ENCODE measurements at places on chromosomes 6 and 20. TPM values are rescaled to one million over a fixed set of nuclear protein-coding genes. Genes with fewer than 3 reads are reported as not detected.
A peak's percentile ranks its signal among the peaks of the same experiment; 100 is the strongest.

POM121L2 gene
- total RNA-seq: not detected

FAM209B gene
- not detected for total RNA-seq

EYA4 gene
- not detected for total RNA-seq

IL17A gene
- not detected for total RNA-seq

TP53RK gene
- total RNA-seq: 11.0 TPM

RSPH9 gene
- total RNA-seq: not detected

GRCh38 chr6:109019911-109020310 lies 74.7 kb downstream of the SESN1 start:
- no peak for DNase-seq
- peaks cover 16% of the 10 kb centered on the region for H3K4me1 ChIP-seq
- no peaks in the 10 kb centered on the region for H3K27me3 ChIP-seq
- no peak overlapping the region for H3K27ac ChIP-seq

DNA sequence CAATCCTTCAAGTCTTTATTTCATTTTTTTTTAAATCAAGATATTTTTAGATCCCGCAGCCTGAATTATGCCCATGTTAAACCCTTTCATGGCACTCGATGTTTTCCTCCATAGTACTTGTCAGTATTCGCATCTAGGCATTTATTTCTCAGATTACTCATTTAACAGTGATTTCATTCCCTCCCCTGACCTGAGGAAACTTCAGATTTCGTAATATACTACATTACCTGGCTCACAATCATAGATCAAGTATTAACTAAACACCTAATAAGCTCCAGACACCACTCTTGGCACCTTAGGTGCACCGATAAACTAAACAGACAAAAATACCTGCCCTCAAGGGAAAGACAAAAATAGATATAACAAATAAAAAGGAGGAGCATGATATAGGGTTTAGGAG lies 413.2 kb upstream of the GJE1 start:
- no peaks in the 10 kb centered on the region for H3K4me1 ChIP-seq
- H3K4me3 ChIP-seq: no peak overlapping the region
- DNase-seq: peak; percentile 11

DNA sequence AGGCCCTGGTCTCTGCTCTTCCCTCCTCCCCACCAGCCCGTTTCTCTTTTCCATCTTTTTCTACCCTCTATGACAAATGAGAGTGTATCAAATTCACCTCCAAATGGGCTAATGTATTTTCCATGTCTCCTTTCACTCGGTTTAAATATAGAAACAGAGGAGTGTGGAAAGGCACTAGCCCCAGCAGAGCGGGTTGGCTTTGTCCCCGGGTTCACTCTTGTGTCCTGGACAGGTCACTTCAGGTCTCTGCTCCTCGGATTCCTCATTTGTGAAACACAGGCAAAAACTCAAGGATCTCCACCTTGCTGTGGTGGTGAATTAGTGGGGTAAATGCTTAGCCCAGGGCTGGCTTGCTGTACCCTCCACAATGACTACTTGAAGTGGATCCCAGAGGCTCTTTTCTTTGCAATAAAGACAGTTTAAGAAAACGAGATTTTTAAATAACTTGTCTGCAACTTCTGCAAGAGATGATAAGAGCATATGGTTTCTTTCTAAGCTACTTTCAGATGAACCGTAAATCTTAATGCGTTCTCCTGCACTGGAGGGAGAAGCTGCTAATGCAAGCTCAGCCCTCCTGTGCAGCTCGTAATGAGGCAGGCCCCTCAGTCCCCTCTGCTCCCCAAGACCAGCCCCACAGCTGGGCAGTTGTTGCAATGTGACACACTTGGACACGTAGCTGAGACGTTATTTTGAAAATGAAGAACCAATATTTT lies 292.9 kb downstream of the THBS2 start:
- H3K4me1 ChIP-seq: peaks cover 11% of the 10 kb centered on the region
- no peak for DNase-seq
- no peak overlapping the region for H3K27ac ChIP-seq
- no peak overlapping the region for H3K4me3 ChIP-seq

- H3K27me3 ChIP-seq: peaks cover 28% of the 10 kb centered on the region
- no peak overlapping the region for H3K27ac ChIP-seq
- DNase-seq: peak; percentile 36
- peaks cover 11% of the 10 kb centered on the region for H3K4me1 ChIP-seq
- no peak overlapping the region for H3K4me3 ChIP-seq
Observed at GRCh38 chr20:46253391-46253790, 54.9 kb downstream of the CDH22 start.

Measured in MCF 10A (cell line).